Spinal cord (tissue), 10 donors: ENCODE measurements at places on chromosomes 16 and 17.
A peak's percentile ranks its signal among the peaks of the same experiment; 100 is the strongest.

- H3K27me3 ChIP-seq: no peaks in the 10 kb centered on the region
- DNase-seq: no peak
- H3K27ac ChIP-seq: no peak overlapping the region
- H3K4me1 ChIP-seq: no peaks in the 10 kb centered on the region
- H3K36me3 ChIP-seq: peaks cover 25% of the 10 kb centered on the region
- H3K4me3 ChIP-seq: no peak overlapping the region
These were observed 30.1 kb downstream of the SLC43A2 start for GRCh38 chr17:1598399-1599095.

GRCh38 chr17:259341-259976, 78.0 kb upstream of the DOC2B start:
- DNase-seq: peak; percentile 73
- no peak overlapping the region for H3K27ac ChIP-seq
- H3K4me3 ChIP-seq: no peak overlapping the region
- H3K36me3 ChIP-seq: peaks cover 8% of the 10 kb centered on the region

DNA sequence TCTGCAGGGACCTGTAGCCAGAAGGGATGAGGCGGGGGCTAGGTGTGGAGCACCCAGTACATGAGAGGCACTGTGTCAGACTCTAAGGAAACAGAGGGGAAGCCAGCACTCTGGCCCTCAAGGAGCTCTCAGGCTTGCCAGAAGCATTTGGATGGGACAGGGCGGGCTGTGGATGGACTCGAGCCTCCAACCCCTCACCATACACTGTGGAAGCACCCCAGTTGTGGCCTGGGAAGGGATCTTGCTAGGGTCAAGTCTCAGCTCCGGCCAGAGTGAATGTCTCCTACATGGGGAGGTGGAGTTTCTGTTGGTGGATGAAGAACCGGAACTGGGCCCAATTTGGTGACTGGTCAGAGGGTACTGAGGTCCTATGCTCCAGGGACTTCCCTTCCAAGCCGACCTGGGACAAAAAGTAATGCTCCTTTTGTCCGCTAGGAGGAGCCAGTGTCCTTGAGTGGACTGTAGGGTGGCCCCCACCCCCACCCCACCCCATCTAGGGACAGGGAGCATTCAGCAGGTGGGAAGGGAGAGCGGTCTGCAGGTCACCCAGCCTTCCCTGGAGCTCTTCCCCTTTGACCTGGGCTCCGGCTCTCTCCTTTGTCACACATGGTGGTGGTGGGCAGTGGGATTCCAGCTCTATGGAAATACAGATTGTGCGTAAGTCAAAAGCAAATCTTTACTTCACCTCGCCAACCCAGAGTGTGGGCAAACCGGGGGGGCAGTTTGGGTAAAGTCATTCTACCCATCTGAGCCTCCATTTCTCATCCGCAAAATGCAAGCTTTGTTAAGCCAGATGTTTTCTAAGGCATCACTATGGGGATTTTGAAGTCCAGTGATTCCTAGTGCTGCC, 20.4 kb upstream of the PHB1 start:
- peaks cover 20% of the 10 kb centered on the region for H3K4me1 ChIP-seq
- no peak overlapping the region for H3K4me3 ChIP-seq
- no peaks in the 10 kb centered on the region for H3K36me3 ChIP-seq
- DNase-seq: no peak
- no peak overlapping the region for H3K27ac ChIP-seq
- peaks cover 18% of the 10 kb centered on the region for H3K27me3 ChIP-seq

DNA sequence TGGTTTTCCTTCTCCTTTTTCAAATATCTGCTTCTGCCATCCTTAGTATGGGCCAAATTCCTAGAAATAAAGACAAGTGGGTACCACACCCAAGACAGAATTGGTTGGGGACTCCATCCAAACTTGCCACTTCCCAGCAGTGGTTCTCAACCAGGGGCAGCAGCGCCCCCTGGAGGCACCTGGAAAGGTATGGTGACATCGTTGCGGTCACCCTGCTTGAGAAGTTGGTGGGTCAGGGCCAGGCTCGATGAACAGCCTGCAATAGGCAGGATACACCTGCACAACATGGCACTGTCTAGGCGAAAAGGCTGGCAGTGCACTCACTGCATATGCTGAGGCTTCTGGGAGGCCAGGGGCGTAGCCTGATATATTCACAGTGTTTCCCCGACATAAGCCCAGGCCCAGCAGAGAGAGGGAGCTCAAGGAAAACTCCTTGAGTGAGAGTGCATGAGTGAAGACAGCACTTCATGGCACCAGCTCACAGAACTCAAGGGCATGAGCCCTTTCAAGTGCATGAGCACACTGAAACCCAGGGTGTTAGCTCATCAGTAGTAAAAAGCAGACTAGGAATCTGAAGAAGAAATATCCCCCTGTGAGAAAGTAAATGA, 57.7 kb downstream of the CMC2 start:
- H3K36me3 ChIP-seq: no peaks in the 10 kb centered on the region
- H3K4me3 ChIP-seq: no peak overlapping the region
- H3K4me1 ChIP-seq: no peaks in the 10 kb centered on the region
- H3K27me3 ChIP-seq: no peaks in the 10 kb centered on the region
- DNase-seq: no peak

DNA sequence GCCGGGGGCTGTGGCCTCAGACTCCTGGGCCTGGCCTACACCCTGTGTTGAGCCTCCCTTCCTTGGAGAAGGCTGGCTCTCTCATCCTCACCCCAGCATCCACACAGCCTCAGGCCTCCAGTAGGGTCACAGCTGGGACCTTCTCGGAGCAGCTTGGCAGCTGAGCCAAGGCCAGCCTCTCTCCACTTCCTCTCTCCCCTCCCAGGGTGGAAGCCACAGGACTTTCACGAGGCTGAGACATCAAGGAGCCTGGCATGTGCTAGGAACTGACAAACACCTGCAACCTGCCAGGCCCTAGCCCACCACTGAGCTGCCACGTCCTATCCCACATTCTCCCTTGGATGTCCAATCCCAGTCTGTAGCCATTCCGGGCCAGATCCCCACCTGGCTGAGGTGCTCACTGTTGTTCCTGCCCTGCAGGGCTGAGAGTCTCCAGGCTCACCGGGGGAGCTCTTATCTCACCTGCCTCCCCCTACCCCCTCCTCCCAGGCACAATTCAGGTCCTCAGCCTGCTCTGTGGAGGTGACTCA, 3.1 kb downstream of the MMP15 start:
- peaks cover 3% of the 10 kb centered on the region for H3K27me3 ChIP-seq
- no peak for DNase-seq
- peaks cover 15% of the 10 kb centered on the region for H3K36me3 ChIP-seq
- H3K27ac ChIP-seq: no peak overlapping the region
- H3K4me1 ChIP-seq: peaks cover 87% of the 10 kb centered on the region
- no peak overlapping the region for H3K4me3 ChIP-seq

- DNase-seq: no peak
- peaks cover 29% of the 10 kb centered on the region for H3K36me3 ChIP-seq
- H3K4me3 ChIP-seq: peak overlapping the region; percentile 75
- H3K27ac ChIP-seq: peak overlapping the region; percentile 82
- no peaks in the 10 kb centered on the region for H3K27me3 ChIP-seq
These were observed 808 bp upstream of the BAHCC1 start for GRCh38 chr17:81394377-81394920.

DNA sequence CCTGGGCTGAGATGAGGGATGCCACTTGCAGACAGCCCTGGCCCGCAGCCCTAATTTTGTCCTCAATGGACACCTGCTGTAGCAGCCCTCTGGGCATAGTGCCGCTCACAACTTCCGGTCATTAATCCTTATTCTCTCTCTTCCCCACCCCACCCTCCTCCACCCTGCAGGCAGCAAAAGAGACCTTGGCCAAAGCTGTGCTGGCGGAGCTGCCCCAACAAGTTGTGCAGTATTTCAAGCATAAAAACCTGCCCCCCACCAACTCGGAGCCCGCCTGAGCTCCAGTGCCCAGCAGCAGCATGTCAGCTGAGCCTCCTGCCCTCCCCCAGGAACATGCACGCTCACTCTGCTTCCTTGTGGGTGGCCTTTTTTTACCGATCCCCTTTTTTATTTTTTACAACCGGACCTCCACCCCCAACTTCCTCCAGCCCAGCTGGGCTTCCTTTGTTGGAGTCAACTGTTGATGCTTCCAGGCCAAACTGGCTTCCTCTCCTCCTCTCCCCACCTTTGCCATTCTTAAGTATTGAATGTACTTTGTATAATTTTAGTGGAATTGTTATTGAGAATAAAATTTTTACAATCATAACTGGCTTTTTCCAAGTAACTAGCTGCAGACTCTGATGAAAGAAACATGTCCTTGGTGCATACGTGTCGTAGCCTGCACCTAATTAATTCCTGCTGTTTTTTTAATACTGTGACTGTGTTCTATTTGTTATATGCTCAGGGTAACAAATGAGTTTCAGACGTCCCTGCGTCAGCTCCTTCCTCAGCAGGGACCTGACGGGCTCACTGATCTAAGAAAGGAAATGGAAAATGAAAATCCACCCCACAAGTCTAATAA, 38.2 kb downstream of the PSME3IP1 start:
- no peaks in the 10 kb centered on the region for H3K27me3 ChIP-seq
- H3K36me3 ChIP-seq: peaks cover 51% of the 10 kb centered on the region
- peaks cover 75% of the 10 kb centered on the region for H3K4me1 ChIP-seq
- peak overlapping the region; percentile 81 for H3K27ac ChIP-seq
- H3K4me3 ChIP-seq: no peak overlapping the region

- no peak for DNase-seq
- H3K27ac ChIP-seq: no peak overlapping the region
- no peak overlapping the region for H3K4me3 ChIP-seq
These were observed 3.4 kb downstream of the CHST6 start for GRCh38 chr16:75491876-75492275.

DNA sequence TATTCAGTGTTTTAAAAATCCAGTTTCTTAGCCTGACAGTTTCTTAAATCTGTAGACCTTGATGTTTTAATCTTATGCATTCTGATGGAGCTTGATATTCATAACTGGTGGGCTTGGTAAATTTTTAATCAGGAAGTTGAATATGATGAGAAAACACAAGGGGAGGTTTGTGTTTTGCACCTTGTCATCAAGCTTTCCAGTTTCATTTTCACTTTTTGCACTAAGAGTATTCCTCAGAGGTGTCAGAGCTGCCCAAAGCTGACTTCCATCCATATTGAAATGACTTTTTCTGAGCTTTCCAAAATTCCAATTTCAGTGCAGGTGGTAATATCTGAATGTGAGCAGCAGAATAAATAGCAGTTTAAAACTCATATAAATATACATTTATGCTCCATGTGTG, 555.0 kb upstream of the RBFOX1 start:
- H3K36me3 ChIP-seq: no peaks in the 10 kb centered on the region
- no peak overlapping the region for H3K27ac ChIP-seq

GRCh38 chr16:50831751-50832150, 89.9 kb downstream of the CYLD start:
- no peaks in the 10 kb centered on the region for H3K36me3 ChIP-seq
- no peak for DNase-seq
- no peak overlapping the region for H3K4me3 ChIP-seq
- no peaks in the 10 kb centered on the region for H3K27me3 ChIP-seq

- H3K27ac ChIP-seq: peak overlapping the region; percentile 98
- peak overlapping the region; percentile 89 for H3K4me3 ChIP-seq
- no peak for DNase-seq
- H3K4me1 ChIP-seq: peaks cover 23% of the 10 kb centered on the region
- peaks cover 9% of the 10 kb centered on the region for H3K36me3 ChIP-seq
These were observed 1.1 kb upstream of the ZNF263 start for GRCh38 chr16:3282103-3282729.

- DNase-seq: no peak
- H3K27ac ChIP-seq: no peak overlapping the region
- peaks cover 3% of the 10 kb centered on the region for H3K36me3 ChIP-seq
- no peaks in the 10 kb centered on the region for H3K27me3 ChIP-seq
- H3K4me3 ChIP-seq: no peak overlapping the region
These were observed 17.3 kb downstream of the CARD14 start for GRCh38 chr17:80187090-80187489.

- H3K27me3 ChIP-seq: no peaks in the 10 kb centered on the region
- H3K4me1 ChIP-seq: peaks cover 4% of the 10 kb centered on the region
- no peaks in the 10 kb centered on the region for H3K36me3 ChIP-seq
- H3K4me3 ChIP-seq: no peak overlapping the region
- no peak for DNase-seq
- H3K27ac ChIP-seq: no peak overlapping the region
These were observed 502.7 kb upstream of the HSBP1 start for GRCh38 chr16:83305092-83305491.

GRCh38 chr16:85429776-85430522, 183.2 kb upstream of the GSE1 start:
- no peak overlapping the region for H3K27ac ChIP-seq
- no peaks in the 10 kb centered on the region for H3K36me3 ChIP-seq
- H3K4me1 ChIP-seq: peaks cover 25% of the 10 kb centered on the region
- no peaks in the 10 kb centered on the region for H3K27me3 ChIP-seq
- H3K4me3 ChIP-seq: no peak overlapping the region

DNA sequence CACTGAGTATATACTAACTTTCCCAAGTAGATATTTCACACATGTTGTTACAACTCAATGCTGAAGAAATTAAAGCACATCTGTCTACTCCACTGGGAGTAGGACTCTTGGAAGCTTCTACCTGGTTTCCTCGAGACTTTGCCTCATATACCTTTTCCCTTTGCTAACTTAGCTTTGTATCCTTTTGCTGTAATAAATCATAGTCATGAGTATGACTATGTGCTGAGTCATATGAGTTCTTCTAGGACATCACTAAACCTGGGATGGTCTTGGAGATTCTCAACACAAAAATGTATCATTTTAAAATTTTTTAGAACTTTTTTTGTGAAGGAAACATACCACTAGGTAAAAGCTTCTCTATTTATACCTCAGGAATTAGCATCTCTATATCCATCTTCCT, 39.8 kb downstream of the ABCA5 start:
- H3K4me3 ChIP-seq: no peak overlapping the region
- DNase-seq: no peak
- no peaks in the 10 kb centered on the region for H3K4me1 ChIP-seq
- H3K27ac ChIP-seq: no peak overlapping the region
- H3K27me3 ChIP-seq: no peaks in the 10 kb centered on the region

GRCh38 chr17:58352596-58353388, 791 bp upstream of the SUPT4H1 start:
- peak; percentile 9 for DNase-seq
- H3K4me1 ChIP-seq: peaks cover 9% of the 10 kb centered on the region
- H3K36me3 ChIP-seq: peaks cover 19% of the 10 kb centered on the region
- H3K27ac ChIP-seq: peak overlapping the region; percentile 84
- peak overlapping the region; percentile 93 for H3K4me3 ChIP-seq

DNA sequence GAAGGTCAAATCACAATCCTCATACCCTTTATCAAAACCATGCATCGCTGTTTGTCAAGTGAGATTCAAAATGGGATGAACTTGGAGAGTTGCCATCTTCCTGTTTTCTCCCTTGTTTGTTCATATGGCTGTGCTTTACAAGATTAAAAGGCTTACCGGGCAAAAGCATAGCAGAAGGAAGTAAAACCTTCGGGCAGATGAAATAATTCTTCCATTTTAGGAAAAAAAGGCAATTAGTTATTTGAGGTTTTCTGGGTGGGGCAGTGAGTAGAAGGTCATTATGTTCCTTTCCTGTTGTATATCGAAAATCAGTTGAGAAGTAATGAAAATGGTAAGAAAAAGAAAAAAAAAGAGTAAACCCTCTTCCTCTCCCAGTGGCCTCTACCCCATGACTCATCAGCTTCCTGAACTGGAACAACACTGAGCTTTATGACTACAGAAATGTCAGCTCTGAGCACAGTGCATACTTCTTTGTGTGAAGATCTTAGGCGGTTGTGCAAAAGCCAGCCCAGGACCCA, 369.2 kb downstream of the CDH13 start:
- no peaks in the 10 kb centered on the region for H3K27me3 ChIP-seq
- no peak overlapping the region for H3K27ac ChIP-seq
- DNase-seq: no peak
- H3K36me3 ChIP-seq: no peaks in the 10 kb centered on the region
- no peaks in the 10 kb centered on the region for H3K4me1 ChIP-seq
